ENCODE measurements at places on chromosomes 7 and 10.

DNA sequence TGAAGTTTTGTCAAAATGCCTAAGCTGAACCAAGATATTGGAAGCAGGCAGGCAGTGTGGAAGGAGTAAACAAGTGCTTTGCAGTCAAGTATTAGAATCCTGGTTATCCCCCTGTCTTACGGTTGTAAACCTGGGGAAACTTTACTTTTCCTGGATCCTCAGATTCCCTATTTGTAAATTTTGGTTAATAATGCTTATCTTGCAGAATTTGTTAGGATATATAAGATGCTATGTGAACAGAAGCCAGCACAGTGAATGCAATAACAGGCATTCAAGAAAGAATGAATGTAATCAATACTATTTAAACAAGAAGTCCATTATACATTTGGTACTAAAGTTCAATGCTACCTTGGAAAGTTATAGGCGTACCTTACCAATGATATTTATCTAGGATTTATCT is 91.8 kb upstream of the STK17A start:
- no peak for DNase-seq

GRCh38 chr7:47932016-47932415 is 16.2 kb downstream of the PKD1L1 start:
- DNase-seq = no peak

GRCh38 chr7:149853157-149853556 is 15.0 kb downstream of the ZNF862 start:
- no peak for DNase-seq

DNA sequence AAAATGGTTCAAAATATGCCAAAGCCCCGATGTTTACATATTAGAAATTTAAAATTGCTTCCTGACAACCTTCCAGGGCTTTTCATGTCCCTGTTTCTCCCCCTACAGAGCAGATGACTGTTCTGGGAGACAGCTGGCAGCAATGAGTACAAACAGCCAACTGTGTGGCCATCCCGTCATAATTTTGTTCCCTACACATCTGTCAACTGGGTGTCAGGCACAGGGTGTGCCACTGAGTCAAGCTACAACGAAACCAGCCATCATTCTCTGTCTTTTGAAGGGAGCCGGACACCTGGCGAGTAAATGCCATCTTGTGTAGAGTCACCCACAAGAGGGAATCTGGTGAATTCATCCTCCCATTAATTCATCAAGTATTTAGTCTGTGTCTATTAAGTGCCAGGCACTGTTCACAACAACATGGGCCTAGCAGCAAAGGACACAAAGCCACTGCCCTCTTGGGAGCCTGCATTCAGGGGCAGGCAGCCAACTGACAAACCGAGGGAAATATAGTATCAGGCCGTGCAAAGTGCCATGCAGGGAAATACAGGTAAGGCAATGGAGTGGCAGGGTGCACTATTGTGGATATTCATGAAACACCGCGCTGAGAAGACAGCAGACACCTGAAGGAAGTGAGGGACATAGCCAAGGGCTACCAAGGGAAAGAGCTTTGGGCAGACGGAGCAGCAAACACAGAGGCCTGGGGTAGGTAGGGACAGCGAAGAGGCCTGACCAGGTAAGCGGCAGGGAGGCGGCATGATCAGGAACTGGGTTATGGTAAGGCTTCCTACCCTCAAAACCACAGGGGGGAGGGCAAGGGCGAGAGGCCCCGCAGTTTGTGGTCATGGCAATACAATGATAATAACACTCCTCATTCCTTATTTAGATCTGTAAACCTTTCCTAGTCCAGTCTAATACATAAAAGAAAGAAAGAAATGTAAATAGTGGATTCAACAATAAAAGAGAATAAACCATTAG is 213.6 kb downstream of the FAM107B start:
- DNase-seq = no peak

DNA sequence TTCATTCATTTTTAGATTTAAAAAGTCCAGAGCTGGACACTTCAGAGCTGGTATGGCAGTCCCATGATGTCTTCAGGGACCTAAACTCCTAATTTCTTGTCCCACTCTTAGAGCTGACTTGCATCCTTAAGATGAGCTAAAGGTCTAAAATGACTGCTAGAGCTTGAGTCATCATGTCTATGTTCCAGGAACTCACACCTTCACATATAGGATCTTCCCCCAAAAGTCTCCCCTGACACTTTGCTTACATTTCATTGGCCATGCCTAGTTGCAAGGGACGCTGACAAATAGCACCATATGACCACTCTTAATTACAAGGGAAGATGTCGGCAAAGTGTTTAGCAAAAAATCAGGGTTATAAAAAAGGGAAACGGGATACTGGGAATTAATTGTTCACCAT is 10.4 kb upstream of the AOAH start:
- DNase-seq = no peak

- DNase-seq = no peak
Observed at GRCh38 chr10:113111900-113112853, 162.1 kb downstream of the TCF7L2 start.

- DNase-seq = no peak
Observed at GRCh38 chr10:119351189-119351588, 143.8 kb downstream of the GRK5 start.

- no peak for DNase-seq
Observed at GRCh38 chr10:66349076-66349475, 576.8 kb upstream of the LRRTM3 start.

DNA sequence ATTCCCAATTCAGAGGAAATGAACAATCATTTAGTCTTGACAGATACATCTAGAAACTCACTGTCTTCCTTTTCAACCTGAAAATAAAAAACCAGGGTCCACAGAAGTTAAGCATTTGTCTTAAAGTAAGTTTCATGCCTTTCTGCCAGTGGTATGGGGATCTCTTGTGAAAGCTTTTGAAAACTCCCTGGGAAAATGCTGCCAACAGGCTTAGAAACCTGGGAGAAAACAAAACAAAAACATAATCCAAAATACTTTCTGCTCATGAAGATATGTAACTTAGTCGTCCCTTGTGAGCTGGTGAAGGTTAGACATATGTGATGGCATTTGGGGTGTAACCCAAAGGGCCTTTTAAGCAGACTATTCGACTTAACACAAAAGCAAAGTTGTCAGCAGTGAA is 66.4 kb upstream of the ZNF438 start:
- no peak for DNase-seq

GRCh38 chr10:18010050-18010449 is 58.3 kb downstream of the SLC39A12 start:
- no peak for DNase-seq

- DNase-seq = no peak
Observed at GRCh38 chr7:16063221-16063620, 358.1 kb downstream of the CRPPA start.

GRCh38 chr10:119461923-119462322 is 80.6 kb downstream of the RGS10 start:
- DNase-seq = no peak

GRCh38 chr7:46143949-46144917 is 223.2 kb upstream of the IGFBP3 start:
- no peak for DNase-seq

GRCh38 chr10:92130622-92131274 is 160.1 kb downstream of the CPEB3 start:
- DNase-seq = no peak

DNA sequence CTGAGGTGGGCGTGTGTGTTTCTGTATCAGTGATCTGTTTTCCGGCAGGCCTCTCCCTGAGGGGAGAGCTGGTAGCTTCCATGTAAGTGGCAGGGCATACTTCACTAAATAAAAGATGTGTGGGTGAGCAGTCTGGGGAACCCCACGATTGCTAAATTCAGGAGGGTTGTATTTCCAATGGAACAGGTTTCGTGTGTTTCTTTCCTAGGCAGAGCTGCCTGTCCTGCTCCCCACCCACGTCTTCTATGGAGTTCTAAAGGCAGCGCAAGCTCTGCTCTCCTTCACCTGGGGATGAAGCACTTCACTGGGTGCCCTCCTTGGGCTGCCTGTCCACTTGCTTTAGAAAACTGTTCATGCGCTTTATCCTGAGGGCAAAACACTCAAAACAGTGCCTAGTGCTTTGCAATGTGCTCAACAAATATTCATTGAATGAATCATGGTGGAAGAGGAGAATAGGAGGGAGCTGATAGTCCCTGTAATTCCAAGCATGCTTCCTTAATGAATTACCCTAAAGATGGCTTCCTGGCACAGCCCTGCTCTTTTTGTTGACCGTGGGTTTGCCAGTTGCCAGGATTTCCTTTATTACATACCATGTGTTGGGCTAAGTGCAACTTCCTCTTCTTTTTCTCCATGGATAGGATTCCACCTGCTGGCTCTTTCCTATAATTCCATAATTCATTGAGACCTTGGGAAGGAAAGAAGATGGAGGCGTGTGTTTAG is 50.6 kb upstream of the SRPK2 start:
- DNase-seq = no peak

- no peak for DNase-seq
Observed at GRCh38 chr10:62185919-62186692, 82.5 kb downstream of the RTKN2 start.

DNA sequence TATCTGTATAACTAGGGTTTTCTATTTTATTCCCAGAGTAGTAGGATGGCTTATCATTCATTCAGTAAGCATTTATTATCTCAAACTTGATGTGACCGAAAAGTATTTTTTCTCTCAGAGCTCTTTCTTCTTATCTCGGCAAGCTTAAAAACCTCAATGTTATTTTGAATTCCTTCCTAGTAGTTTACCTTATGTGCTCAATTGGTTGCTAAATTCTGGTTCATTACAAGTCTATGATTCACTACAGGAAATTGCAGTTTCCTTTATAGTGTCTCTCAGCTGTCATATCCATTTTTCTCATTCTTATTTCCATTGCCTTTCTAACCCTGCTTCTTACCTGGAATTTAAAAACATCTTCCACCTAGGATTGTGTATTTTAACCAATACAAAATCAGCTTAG is 12.6 kb upstream of the ICA1 start:
- no peak for DNase-seq

DNA sequence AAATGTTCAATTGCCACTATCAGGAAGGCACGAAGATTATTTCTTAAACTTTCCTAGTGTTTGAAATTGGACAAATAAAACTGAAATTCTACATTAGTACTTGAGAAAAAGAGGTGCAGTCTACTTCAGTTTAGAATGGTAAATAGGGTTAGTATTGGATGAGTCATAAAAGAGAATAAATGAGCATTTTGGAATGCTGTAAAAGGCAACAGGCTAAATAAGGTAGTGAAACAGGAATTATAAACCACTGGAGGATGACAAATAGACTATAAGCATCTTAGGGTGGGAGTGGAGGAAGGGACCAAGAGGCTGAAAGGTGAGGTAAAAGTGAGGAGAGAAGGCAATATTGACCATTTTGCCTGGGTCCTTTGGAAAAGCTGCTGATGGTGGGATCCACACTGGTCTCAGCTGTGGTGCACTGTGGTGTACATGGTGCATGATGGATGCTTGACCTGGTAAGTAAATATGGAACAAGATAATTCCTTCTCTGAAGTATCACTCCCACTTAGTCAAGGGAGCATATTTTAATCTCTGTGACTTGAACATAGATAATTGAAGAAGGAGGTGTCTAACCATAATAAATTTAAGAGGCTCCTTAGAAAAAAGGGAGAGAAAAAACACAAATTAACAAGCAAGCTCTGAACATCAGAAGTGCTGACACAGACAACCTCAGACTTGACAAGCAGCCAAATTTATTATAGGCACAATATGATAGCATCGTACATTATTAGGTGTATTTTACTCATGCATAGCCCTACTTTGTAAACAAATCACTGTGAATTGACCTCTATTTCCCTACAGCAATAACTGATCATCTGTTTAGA is 76.4 kb upstream of the SCIN start:
- DNase-seq = no peak

GRCh38 chr7:65804887-65805286 is 68.0 kb upstream of the VKORC1L1 start:
- no peak for DNase-seq

DNA sequence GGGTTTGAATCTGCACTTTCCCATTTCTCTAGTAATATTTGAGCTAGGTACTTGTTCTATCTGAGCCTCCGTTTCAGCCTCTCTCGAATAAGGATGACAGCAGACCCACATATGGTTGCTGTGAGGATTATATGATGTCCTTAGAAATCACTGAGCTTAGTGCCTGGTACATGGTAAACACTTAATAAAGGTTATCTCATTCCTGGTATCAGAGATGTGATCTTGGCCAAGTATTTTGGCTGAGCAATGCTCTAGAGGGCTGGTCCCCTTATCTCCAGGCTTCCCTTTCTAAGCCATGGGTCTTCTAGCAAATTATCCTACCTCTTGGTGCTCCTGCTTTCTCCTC is 407 bp upstream of the MKRN1 start:
- no peak for DNase-seq

DNA sequence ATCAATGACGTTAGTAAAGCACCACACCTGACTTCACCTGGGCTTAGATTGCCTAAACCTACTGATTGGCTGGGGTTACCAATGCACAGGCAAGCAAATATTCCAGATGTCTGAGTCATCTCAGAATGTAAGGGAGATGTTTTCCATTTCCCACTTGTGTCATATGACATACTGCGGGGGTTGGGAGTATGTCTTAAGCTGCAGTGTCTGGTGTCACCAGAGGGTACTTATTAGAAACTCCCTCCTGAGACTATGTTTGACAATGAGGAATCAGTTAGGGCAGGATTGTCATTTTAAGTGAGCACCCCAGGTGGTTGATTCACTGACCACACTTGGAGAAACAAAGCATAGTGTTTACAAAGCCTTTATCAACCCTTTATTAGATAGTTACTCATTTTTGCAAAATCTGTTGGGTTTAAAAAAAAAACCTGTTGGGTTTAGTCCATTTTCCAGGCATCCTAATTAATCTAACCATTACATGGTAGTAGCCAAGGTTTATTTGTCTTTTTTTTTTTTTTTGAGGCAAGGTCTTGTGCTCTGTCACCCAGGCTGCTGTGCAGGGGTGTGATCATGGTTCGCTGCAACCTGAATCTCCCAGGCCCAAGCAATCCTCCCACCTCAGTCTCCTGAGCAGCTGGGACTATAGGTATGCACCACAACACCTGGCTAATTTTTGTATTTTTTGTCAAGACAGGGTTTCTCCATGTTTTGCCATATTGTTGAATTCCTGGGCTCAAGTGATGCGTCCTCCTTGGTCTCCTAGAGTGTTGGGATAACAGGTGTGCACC is 72.5 kb downstream of the CDK6 start:
- DNase-seq = peak; percentile 79

GRCh38 chr10:88411772-88412349 is 171.3 kb downstream of the RNLS start:
- DNase-seq = no peak
